K562 (cell line): ENCODE measurements at places on chromosomes 6 and 20. TPM values are rescaled to one million over a fixed set of nuclear protein-coding genes. Genes with fewer than 3 reads are reported as not detected.

DNA sequence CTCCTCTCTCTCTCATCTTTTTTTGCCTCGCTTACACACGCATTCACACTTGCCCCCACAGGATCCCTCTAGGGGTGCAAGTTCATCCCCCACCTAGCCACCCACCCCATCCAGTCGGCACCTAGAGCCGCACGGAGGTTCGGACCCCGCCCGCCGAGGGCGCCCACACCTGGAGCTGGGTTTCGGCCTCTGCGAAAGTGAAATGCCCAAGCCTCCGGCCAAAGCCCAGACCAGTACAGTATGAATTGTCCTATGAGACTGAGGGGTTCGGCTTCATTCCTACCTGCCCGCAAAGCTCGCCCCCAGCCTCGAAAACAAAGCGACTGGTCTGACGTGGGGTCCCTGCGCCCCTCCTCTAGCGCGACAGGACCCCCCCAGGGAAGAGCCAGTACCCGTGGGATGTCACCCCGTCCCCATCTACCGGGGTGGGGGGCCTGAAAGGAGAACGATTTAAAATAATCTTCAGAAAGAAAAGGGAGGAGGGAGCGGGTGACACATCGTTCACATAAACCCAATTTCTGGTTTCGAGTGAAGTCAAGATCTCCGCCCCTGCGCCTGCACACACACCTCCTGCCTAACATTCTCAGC lies 1.5 kb downstream of the TFAP2A start:
- DNase-seq = no peak

DNA sequence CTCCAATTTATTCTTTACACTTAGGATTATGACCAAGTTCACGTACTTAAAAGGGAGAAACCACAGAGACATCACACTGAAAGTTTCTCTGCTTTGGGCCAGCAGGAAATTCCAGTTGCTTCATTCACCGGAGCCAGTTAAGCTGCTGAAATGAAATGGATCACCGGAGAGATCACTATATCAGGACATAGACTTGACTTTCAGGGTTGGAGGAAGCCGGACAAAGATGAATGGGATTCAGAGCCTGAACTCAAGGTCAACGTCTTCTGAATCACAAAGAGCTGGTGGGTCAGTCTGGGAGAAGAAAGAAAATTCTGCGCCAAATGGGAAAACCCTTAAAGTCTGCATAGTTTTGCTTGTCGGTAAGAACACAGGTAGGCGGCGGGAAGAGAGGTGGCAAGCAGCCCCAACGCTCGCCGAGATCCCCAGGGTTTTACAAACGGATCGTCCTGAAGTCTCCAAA lies 81.9 kb upstream of the CCDC28A start:
- DNase-seq = no peak

DNA sequence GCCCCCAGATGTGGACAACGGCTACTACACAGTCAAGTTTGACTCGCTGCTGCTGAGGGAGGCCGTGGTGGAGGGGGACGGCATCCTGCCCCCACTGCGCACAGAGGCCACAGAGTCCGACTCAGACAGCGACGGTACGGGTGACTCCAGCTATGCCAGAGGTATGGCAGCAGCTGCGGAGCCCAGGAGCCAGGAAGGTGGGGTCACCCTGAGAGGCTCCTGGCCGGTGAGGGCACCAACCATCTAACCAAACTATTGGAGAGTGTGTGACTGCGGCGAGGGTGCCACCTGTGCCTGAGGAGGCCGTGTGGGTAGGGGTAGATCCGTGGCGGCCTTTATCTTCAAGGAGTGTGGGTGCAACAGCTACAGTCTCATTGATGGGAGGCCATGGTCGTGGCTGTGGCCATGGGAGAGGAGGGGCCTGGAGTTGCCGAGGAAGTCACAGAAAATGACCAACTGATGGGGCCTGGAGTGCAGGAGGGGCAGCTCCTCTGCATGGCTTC lies 2.8 kb upstream of the LIME1 start:
- no peak for DNase-seq

- no peak for DNase-seq
Measured at GRCh38 chr6:104728448-104728847, 131.3 kb downstream of the HACE1 start.

DNA sequence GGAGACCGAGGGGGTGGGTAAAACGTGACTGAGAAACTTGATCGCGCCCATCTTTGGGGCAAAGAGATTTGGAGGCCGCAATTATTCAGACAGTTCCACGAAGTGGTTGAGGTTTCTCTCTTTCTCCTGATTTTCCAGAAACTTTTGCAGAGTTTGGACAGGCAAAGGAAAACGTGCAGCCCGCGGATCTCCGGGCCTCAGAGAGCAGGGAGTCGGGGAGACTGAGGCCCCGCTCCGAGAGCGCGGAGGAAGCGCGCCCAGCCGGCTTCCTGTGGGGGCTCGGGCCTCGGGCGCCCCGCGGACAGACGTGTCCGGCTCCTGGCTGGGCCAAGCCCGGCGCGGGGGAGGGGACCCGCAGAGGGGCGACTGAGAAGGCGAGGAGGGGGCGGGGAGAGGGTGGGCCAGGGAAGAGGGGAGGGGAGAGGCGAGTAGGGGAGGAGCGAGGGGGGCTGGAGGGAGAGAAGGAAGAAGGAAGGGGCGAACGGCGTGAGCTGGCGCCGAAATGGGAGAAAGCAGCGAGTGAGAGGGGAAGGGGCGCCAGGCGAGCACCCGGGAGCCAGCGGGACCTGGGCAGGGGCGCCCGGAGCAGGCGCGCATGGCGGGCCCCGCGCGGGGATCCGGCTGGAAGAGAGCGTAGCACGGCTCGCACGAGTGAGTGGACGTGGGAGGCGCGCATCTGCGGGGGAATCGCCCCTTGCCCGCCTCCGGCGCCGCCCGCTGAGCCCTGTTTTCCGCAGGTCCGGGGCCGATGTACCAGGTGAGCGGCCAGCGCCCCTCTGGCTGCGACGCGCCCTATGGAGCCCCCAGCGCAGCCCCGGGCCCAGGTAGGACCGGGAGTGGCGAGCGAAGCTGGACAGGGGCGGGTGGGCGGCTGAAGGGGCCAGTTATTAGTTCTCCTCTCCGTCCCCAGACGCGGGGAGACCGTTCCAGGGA lies at the start of gene MDFI:
Gene MDFI (plus strand): TSS at position 467 of the 933 bp plus-strand sequence. CDS start 282 bp downstream, at position 749.
- DNase-seq = no peak

- DNase-seq = no peak
Measured at GRCh38 chr6:139569566-139569965, 195.1 kb upstream of the CITED2 start.

DNA sequence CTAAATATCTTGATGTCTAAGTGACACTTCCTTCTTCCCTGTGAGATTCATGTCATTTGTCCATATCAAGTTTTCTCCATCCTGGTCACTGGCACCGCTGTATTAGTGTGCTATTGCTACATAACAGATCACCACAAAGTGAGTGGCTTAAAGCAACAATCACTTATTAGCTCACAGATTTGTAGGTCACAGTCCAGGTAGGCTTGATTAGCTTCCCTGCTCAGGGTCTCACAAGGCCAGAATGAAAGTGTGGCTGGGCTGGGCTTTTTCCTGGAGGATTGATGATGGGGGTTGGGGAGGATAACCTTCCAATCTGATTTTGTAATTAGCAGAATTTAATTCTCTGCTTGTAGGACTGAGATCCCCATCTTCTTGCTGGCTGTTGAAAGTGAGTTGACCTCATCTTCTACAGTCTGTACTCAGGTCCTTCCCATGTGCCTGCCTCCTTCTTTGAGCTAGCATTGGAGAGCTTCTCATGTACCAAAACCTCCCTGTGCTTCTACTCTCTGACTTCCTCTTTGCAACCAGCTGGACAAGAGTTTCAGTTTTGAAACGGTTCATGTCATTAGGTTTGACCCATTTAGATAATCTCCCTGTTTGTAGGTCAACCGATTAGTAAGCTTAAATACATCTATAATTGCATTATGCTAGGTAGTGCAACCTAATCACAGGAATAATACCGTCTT lies 152.4 kb upstream of the MAN1A1 start:
- DNase-seq = no peak

GRCh38 chr6:161804838-161805237 lies 531.0 kb upstream of the AGPAT4 start:
- DNase-seq = no peak

- DNase-seq = no peak
Measured at GRCh38 chr20:59005523-59006166, 1.4 kb downstream of the CTSZ start.

- no peak for DNase-seq
Measured at GRCh38 chr20:58056021-58056591, 172.3 kb downstream of the ANKRD60 start.

- no peak for DNase-seq
Measured at GRCh38 chr6:124714728-124715127, 247.5 kb upstream of the RNF217 start.

DNA sequence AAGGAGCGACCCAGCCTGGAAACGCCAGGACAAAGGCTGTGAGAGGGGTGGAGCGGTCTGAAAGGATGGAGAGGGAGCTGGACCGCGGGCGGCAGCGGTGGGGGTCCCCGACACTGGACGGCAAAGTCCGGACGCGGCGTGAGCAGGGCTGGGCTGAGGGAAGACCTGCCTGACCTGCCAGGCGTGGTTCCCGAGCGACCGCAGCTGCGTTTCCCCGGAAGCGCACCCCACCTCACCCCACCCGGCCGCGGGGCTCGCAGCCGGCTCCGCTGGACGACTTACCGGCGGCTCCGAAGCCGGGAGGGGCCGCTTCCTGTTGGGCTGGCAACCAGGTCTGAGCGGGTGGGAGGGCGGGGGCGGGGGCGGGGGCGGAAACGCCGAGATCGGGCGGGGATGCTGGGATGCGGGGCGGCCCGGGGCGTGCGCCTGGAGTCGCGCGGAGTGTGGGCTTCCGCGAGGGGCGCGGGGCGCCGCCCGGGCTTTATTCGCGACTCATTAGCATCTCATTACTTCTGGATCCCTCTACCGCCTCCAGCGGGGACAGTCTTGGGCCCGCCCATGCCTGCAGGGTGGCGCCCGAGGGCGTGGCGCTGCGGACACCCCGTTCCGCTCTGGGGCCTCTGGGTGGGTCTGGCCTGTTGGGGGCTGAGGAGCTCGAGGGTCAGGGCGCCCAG lies at the start of gene MICAL1:
Gene MICAL1 (minus strand): TSS at position 336 of the 674 bp plus-strand sequence. CDS start 1,576 bp downstream, outside the sequence.
- peak; percentile 87 for DNase-seq

GRCh38 chr6:149939909-149940671 lies 1.7 kb upstream of the ULBP2 start:
- no peak for DNase-seq

DNA sequence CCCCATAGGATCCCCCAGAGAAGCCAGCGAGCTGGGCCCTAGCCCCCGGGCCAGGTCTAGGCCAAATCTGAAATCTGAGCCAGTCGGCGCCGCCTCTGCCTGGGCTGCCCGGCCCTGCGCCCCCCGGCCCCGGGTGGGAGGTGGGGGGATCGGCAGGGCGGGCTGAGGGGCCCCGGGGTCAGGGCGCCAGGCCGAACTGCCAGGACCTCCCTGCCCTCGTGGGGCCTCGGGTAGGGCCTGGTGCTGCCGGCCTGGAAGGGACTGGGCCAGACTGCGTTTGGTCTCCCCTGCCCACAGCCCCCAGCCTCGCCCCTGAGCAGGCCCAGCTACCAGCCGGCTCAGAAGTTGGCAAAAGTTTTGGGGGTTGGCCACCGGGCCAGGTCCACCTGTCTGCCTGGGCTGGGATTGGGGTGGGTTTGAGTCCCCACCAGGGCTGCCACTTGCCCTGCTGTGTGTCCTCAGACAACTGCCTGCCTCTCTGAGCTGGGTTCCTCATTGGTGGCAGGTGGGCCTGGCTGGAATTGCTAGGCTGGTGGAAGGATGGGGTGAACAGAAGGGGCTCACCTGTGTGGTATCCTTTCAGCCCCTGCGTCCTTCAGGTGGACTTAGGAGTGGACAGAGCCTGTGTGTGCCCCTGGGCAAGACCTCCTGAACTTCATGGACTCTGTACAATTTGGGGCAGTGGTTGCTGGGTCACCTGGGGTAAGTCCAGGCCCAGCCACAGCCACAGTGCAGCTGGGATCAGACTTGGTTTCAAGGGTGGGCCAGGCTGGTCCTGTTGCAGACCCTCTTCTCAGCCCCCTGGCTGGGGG lies 801 bp downstream of the SRC start:
- DNase-seq = no peak

DNA sequence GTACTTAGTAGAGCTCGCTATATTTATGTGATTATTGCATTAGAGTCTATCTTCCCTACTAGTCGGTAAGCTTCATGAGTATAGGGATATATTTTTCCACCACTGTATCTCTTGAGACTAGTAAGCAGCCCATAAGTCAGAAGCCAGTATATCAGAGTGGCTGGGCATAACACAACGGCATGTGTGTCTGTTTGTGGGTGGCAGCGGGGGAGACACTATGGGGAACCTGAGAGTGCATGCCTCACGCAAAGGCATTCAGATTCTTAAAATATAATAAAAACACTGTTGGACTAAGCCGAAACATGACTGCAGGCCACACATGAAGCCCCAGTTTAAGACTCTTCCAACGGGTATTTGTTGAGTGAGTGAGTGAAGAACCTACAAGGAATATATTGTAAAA lies 8.0 kb downstream of the KCNS1 start:
- no peak for DNase-seq

GRCh38 chr20:48921883-48922820 lies 641 bp downstream of the ARFGEF2 start:
- DNase-seq = peak; percentile 73

- DNase-seq = no peak
Measured at GRCh38 chr6:41073968-41074691, 1.4 kb downstream of the NFYA start.

REM1 gene
- total RNA-seq = not detected in 2 replicates

CRYBG1 gene
- total RNA-seq = 0.18 and 0.33 TPM in 2 replicates

ULBP2 gene
- 0.78 and 1.2 TPM in 2 replicates for total RNA-seq

RMND1 gene
- 25.2 and 26.9 TPM in 2 replicates for total RNA-seq

KDM1B gene
- total RNA-seq = 43.0 and 47.4 TPM in 2 replicates
